ENCODE measurements at places on chromosomes 4 and X.

GRCh38 chrX:68146054-68146453 lies 287.2 kb downstream of the OPHN1 start:
- DNase-seq: peak; percentile 5

DNA sequence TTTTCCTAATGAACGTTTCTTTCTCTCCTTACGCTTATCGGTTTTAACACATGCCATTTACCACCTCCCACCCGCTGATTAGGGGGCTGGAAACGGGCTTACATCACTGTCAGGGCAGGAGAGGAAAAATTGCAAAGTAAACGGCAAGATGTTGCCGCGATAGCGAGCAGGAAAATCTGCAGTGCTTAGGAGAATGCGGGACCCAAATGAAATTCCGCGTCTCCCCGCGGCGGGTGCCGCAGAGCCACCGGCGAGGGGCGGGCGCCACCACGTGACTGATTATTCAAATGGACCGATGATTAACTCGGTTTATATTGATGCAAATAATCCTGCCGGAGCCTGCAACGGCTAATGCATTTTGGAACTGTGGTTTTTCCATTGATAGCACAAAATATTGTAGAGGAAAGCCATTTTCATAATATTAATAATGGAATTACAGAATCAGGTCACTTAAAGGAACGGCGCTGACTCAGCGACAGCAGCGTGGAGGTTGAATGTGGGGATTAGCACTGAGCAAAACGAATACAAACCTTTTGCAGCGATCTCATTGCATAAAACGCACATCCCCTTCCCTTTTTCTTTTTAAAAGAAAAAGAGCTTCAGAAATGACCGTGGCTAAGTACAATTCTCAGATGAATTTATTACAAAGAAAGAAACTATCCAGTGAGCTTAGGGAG lies 224.2 kb downstream of the STIM2 start:
- peak; percentile 50 for DNase-seq

- no peak for DNase-seq
Observed at GRCh38 chr4:25694466-25694865, 38.8 kb downstream of the SLC34A2 start.

- DNase-seq: no peak
Observed at GRCh38 chr4:107835406-107835805, 10.7 kb downstream of the SGMS2 start.

GRCh38 chr4:98688411-98689290 lies 30.2 kb upstream of the TSPAN5 start:
- DNase-seq: no peak

DNA sequence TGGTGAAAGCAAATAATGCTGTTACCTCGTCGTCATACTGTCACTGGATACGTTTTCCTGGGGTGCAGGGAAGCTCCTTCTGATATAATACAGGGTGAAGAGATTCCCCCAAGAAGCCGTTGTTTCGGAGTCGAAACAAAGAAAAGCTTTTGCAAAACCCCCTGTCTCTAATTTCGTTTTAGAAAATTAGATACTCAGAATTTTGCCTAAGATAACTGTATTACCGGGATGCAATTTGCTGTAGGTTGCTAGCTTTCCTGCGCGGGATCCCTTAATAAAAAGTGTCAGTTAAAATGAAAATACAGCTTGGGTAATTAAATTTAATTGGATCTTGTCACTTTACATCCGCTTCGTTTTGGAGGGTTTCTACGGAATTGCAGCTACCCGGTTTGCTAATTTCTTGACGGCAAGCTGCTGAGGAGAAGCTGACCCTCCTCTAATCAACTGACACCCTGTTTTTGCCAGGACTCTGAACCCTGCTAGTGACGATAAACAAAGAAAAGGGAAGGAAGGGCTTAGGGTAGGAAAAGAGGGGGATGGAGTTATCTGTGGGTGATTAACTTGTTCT lies 174.6 kb downstream of the SHOX start:
- DNase-seq: no peak

- DNase-seq: no peak
Observed at GRCh38 chrX:137172317-137172948, 138.6 kb upstream of the GPR101 start.

DNA sequence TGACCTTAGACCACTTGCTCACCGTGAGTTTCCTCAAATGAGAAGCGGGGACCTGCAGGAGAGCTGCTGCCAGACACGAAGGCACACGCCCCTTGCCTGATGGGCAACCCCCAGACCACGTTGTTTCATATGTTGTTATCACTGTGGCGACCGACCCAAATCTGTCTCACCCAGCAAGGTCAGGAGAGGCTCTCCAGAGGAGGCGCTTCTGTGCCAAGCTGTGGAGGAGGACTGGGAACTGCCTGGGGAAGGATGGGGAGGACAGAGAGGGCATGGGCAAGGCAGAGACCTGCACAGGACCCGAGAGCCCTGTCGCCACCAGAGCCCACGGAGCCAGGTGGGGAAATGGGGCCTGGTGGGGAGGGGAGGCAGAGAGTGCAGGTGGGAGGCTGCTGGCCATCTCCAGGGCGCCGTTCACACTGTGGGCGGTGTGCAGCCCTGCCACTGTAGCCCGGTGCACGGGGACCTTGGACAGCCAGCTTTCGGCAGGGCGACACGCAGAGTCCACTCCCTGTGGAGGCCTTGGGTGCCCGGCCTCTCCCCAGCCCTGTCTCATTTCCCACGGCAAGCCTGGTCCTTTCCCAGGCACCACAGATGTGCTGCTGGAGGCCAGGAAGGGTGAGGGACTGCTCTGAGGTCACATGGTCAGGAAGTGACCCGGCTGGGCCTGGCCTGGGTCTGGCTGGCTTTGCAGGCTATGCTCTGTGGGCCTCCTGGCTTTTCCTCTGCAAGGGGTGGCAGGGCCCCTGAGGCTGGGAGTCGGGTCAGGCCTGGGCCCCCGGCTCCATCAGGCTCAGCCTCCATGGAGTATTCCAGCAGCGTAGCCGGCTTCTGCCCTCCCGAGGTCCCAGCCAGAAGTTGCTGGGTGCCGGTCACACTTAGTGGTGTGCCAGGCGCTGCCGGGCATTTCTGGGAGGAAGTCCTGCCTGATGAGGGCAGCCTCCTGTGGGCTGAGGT lies 3.2 kb downstream of the HTRA3 start:
- DNase-seq: no peak

- no peak for DNase-seq
Observed at GRCh38 chrX:77698242-77698641, 87.8 kb downstream of the ATRX start.

GRCh38 chr4:23734000-23734399 lies 155.8 kb downstream of the PPARGC1A start:
- DNase-seq: no peak

GRCh38 chr4:139651282-139652194 lies 14.1 kb upstream of the MGST2 start:
- peak; percentile 20 for DNase-seq

GRCh38 chr4:77861495-77861894 lies 1.1 kb upstream of the MRPL1 start:
- DNase-seq: no peak

GRCh38 chr4:152389359-152389758 lies 146.5 kb downstream of the FBXW7 start:
- DNase-seq: no peak

GRCh38 chr4:111961809-111962208 lies 183.4 kb upstream of the FAM241A start:
- DNase-seq: no peak

- DNase-seq: no peak
Observed at GRCh38 chr4:146027761-146028160, 89.1 kb upstream of the ZNF827 start.

DNA sequence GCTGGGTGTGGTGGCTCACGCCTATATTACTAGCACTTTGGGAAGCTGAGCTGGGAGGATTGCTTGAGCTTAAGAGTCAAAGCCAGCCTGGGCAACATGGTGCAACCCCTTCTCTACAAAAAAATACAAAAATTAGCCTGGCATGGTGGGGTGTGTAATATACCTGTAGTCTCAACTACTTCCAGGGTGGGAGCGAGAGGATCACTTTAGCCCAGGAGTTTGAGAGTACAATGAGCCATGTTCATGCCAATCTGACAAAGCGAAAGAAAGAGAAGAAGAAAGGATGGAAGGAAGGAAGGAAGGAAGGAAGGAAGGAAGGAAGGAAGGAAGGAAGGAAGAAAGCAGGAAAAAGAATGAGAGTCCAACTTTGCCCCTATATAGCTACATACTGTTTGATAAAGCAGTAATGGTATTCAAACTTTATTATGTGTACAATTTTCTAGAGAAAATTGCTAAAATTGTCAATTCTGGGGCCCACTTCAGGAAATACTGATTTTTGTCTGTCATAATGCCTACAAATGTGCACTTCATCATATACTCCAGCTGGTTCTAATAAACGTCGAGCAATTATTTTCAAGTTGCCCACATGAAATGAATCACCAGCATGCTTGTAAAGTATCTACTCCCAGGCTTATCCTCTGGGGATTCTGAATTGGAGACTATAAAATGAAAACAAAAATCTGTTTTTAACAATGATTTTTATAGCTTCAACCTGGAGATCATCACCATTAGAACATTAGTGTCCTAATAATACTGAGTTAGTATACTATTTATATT lies 132.3 kb downstream of the NDST4 start:
- no peak for DNase-seq

DNA sequence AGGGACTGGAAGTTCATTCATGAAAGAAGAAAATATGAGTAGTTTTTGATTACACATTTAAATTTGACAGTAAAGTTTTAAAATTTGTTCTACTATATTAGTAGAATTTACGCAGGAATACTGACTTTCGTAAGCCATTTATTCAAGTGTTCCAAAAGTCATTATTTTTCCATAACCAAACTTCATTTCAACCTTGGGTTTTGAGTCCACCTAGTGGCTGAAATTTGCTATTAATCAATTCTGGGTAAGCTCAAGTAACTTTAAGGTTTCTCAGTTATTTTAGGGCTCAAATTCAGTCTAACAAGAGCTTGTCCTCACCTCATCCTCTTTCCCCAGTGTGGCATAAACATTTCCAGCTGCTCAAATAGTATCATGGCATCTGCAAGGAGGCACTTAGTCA lies 175.4 kb downstream of the SH3BGRL start:
- DNase-seq: peak; percentile 0

GRCh38 chr4:113559947-113560346 lies 201.6 kb downstream of the CAMK2D start:
- DNase-seq: no peak

GRCh38 chr4:113052379-113052951 lies 3.0 kb downstream of the ANK2 start:
- no peak for DNase-seq

DNA sequence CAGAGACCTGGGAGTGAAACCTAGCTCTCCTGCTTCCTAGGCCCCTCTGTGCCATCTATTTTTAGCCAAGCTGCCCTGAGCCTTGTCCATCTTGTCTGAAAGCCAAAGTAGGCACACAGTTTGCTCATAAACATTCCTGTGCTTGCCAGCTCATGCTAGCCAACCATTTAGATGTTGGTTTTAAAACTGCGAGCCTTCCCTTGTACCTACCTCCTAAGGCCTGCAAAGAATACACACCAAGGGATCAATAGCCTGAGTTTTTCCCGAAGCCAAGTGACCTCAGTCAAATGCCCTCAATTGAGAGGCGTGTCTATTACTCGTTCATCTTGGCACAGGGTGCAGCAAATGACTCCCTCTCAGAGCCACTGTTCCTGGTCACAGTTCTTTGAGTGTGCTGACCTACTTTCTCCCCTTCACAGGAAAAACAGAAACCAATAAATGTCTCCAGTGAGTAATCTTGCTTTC lies 48.5 kb downstream of the ZCCHC12 start:
- no peak for DNase-seq

- peak; percentile 66 for DNase-seq
Observed at GRCh38 chr4:76881375-76881774, 16.6 kb downstream of the SOWAHB start.

- DNase-seq: no peak
Observed at GRCh38 chr4:91653067-91653466, 650.7 kb upstream of the GRID2 start.

All from NCI-H774 (cell line).